ENCODE measurements at places on chromosomes 6 and 20. TPM values are rescaled to one million over a fixed set of nuclear protein-coding genes. Genes with fewer than 3 reads are reported as not detected.

The ABRACL gene
- total RNA-seq, result 8.0 TPM

The TRDN gene
- not detected for total RNA-seq

The VPS52 gene
- total RNA-seq, result 30.7 TPM

DNA sequence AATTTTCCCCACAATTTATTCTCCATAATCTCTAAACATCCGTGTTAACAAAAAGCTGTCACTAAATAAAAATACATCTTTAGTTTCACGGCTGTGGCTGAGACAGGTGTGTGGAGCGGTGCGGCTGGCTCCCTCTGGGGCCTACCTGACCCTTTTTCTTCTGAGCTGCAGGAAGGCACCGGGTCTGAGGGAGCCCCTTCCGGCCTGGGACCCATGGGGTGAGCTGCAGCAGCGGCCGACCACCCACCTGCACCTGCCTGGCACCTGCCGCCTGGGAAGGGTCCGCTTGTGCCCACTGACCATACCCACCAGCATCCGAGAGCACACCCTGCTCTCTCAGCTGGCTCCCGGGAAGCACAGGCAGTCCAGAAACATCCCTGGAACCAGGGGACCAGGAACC lies 41.5 kb upstream of the FNDC1 start:
- DNase-seq, result no peak
